Bone marrow (tissue), 2 donors: ENCODE measurements at places on chromosomes 5 and 9.

GRCh38 chr9:1383899-1384455 lies 333.8 kb downstream of the DMRT2 start:
- no peak for DNase-seq

- no peak for DNase-seq
These were observed 495.5 kb downstream of the DMAC1 start for GRCh38 chr9:7303907-7304626.

DNA sequence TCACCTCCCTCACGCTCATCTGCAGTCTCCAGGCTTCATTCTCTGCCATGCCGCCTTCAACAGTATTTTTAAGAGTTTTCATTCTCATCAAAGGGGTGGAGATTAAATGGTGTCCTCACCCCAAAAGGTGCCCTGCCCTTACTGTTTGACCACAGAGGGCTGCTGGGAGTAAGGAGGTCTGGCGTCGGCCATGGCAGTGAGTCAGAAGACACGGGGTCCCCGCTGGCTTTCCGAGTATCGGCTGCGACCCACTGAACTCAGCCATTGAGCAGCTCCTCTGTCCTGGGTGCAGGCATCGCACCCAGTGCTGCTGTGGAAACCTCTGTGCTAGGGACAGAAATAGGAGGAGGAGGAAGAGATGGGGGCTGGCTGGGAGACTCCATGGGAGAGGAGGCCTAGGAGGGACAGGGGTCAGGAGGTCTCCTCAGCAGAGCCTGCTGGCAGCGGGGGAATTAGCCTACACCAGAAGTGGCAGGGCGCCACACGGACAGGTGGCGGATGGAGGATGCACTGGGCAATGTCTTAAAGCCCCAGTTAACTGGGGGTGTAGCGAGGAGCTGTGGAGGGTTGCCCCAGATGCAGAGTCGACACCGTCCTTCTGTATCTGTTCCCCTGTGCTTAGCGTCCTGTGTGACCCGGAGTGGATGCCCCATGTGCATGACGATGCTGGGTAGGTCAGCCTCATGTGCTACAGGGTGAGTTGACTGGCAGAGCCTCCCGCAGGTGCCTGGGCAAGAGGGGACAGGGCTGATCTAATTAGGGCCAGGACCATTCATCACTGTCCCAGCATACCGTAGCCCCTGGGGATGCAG lies 15.4 kb upstream of the PLEKHG4B start:
- DNase-seq, result no peak

DNA sequence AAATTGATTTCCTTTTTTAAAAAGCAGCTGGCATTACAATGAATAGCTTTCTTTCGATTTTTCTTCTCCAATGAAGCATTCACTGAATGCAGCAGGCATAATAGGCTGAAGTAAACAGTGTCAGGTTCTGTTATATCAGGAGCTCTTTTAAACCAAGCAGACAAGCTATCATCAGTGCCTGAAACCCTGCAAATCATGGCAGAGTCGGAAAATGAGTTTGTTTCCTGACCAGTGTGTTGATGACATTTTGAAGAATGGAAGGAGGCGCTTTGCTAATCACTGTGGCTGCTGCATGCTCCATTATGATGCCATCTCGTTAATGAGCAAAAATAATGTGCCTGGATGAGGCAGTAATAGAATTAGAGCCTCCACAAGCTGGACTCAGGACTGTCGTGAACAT lies 284.5 kb downstream of the ZNF608 start:
- no peak for DNase-seq

DNA sequence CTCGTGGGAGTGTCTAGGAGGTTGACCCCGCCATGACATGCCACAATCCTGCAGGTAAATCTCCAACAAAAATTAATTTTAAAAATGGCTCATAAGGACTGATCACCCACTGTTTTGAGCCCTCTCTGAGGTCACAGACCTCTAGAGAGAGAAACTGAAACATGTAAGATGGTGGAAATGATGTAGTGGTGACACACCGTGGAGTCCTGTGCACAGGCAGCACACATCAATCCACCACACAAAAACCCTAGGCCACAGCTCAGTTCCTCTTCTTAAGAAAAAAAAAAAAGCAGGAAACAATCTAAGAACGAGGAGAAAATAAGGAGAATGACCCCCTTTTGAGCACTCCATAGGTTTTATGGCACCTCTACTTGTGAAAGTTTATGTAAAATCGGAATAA lies 93.8 kb upstream of the FAM120A start:
- DNase-seq, result no peak

DNA sequence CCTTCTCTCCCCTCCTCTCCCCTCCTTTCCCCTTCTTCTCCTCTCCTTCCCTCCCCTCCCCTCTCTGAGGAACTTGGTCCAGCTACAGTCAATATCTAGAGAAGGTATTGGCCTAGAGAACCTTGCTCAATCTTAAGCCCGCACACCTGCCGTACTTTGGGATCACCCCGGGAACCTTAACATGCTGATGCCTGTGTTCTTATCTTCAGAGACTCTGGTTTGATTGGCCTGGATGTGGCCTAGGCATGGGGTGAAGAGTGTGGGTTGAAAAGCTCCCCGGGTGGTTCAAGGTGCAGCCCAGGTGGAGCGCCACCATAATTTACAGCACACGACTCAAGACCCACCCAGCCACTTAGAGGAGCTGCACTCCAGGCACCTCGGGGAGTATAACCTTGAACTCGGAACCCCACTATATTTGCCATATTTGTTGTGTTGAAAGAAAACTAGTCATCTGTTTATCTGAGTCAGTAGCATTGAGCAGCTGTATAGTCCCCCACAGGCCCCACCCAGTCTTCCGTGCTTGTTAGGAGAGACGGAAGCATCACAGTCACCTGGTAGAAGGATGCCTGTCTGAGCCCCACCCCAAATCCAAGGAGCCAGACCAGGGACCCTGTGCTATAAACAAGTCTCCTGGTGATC lies 14.4 kb upstream of the PHF19 start:
- no peak for DNase-seq

DNA sequence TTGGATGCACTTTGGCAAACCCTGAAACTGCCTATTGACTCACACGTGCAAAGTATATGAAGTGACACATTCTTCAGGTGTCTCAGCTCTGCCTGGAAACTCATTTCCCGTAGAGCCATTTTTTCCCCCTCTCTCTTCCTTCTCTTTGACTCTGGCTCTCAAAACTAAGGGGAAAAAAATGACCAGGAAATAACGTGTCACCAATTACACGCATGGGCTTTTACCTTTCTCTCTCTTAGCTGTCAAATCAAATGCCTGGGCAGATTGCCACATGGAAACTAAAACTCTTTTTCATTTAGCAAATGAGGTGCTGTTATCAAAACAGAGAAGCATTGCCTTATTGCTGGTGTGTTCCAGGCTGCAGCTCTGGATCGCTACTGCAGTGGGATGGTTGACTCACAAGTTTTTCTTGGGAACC lies 18.3 kb upstream of the IFNK start:
- no peak for DNase-seq

- DNase-seq, result no peak
These were observed 171.9 kb upstream of the ELL2 start for GRCh38 chr5:96133341-96134079.

- peak; percentile 37 for DNase-seq
These were observed 203.9 kb downstream of the FRMD3 start for GRCh38 chr9:83334320-83334719.

DNA sequence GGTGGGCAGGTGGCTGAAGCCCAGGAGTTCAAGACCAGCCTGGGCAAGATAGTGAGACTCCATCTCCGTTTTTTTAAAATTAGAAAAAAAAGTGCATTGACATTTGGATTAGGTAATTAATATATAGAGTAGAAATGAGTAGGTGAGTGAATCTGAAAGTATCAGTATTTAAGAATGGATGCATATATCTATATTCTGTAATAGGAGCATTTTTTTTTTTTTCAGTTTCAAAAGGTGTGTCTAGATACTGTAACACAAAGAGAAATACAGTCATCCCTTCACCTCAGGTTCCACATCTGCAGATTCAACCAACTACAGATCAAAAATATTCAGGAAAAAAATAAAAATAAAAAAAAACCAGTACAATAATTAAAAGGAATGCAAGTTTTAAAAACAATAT lies 50.8 kb downstream of the RBM27 start:
- no peak for DNase-seq

DNA sequence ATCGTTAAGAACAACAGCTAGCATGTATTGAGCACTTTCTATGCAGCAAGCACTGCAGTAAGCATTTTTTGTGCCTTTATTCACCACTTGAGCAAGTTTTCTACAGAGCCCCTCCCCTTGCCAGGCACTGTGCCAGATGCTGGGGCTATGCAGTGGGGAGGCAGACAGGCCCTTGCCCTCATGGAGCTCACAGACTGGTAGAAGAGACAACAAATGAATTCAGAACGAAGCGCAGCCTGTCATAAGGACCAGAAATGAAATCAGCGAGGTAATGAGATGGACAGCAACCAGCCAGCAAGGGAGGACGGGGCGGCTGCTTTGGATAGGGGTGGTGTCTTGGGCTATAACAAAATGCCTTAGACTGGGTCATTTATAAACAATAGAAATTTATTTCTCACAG lies 68.8 kb downstream of the C9orf50 start:
- DNase-seq, result no peak

- no peak for DNase-seq
These were observed 23.0 kb upstream of the NSG2 start for GRCh38 chr5:174022384-174023095.

DNA sequence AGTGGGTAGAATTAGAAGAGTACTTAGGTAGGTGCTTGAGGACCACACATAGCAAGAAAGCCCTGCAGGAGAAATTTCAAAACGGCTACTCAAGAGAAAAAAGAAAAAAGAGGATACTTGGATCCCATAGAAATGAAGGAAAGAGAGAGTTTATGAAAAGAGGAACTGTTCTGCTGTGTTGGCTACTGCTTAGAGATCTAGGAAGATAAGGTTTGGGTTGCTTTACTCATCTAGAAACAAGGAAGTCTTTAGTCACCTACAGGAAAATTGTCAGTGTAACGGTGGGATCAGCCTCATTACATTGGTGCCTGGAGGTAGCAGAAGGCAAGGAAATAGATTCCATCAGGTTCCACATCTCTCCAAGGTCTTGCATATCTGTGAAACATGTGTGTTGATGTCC lies 14.8 kb upstream of the C5orf46 start:
- no peak for DNase-seq

- no peak for DNase-seq
These were observed 732 bp downstream of the MARCHF11 start for GRCh38 chr5:16178745-16179372.

DNA sequence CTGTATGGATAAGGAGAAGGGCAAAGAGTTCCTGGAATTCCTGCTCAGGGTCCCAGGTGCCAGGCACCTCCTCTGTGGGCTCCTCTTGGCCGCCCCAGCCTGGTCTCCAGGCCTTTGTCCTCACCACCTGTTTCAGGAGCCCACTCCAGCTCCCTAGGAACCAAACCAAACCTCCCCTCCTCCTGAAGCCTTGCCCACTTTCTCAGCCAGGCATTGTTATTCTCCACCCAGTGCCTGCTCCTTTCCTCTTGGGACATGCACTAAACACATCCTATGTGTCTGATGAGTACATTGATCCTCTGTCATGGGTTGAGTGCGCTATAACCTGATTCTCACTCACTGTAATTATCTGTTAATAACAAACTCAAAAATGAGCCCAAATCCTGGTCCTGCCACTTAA lies 189.8 kb downstream of the SPOCK1 start:
- no peak for DNase-seq

DNA sequence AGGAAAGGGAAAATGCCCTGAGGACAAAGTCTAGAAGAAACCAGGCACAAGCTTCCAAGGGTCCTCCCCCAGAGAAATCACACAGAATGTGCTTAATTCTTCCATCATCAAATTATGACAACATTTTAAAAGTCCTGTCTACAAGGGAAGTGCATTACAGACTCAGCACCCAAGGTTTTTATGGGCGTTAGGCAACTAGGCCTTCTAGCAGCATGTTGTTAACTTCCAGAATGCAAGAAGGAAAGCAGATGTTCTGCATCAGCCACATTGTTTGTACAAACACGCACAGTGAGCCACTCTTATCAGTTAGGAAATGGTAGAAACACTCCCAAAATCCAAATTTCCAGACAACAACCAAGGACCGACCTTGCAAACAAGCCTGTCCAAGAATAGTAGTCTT lies 26.5 kb downstream of the SMC5 start:
- no peak for DNase-seq

GRCh38 chr9:78235256-78235761 lies 566 bp upstream of the CEP78 start:
- DNase-seq, result no peak

GRCh38 chr5:155309021-155309746 lies 295.6 kb downstream of the KIF4B start:
- no peak for DNase-seq

DNA sequence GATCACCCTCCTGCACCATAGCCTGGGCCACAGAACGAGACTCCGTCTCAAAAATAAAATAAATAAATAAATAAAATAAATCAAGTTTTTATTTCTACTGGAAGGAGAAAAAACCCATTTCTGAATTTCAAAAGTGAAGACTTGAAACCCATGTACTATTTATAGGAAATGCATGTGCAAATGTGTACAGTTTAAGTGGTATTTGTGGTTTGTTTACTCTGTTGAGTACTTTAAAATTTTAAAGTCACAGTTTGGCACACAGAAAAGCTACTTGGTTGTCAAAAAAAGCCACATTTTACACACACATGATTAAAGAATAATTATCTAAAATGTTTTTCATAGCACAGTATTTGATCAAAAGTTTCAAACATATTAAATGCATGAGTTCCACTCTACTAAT lies 43.6 kb downstream of the NR3C1 start:
- no peak for DNase-seq

DNA sequence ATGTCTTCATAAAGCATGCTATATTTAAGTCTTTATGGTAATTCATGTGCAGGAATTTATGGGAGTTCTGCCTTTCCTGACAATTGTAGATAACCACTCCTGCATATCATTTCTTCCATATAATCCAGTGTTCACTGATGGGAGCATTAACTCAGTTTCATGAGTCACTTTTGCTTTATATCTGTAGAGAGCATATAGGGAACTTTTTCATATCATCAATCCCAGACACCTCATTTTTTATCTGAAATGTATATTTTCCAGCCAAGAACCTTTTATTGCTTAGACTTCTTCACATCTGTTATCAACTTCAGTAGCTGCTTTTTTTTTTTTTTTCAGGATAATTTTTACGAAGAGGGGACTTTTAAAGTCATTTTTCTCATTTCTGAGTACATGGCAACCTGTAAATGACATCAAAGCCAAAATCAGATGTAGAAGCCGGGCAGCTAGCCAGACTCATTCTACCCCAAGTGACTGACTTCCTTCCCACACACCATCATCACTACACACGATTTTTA lies 41.1 kb downstream of the NFX1 start:
- no peak for DNase-seq
